Stimulated activated CD4-positive, alpha-beta T cell treated with anti-CD3 and anti-CD28 coated beads, TNF-alpha, amount 100 ng/mL, for 48 hours (primary cell): ENCODE measurements at places on chromosomes 7 and 10.

DNA sequence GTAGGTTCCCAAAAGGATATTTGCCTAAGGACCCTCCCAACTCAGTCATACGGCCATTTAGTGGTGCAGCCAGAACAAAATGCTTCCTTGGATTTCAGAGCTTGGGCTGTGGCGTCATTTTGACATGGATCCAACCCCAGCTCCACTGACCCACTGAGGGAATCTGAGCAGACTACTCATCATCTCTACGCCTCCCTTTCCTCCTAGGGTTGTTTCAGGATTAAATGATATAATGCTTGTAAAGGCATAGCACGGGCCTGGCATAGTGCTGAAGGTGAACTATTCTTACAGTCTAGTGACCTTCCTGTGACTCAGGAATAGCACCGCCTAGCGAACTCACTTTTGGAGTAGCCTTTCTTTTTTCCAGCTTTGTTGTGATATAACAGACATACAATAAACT, 70.3 kb upstream of the LOXL4 start:
- DNase-seq, result no peak

DNA sequence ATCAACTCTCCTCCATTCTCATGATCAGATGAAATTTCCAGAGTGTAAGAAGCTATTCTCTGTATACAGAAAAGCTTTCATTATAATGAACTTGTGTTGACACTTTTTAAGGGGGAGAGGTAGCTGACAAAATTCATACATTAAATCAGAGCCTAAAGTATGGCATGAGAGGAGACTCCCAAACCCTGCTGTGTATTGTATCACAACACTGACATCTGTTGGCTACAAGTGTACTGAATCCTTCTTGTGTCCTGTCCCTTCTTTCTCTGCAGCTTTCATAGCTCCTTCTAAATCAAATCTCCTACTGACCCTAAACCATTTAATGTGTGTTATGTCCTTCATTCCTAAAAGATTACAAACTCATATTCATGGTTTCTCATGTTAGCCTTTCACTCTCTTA, 70.9 kb downstream of the GCC1 start:
- no peak for DNase-seq

- no peak for DNase-seq
Observed at GRCh38 chr7:45685619-45686240, 111.6 kb downstream of the ADCY1 start.

- DNase-seq, result no peak
Observed at GRCh38 chr7:77265666-77266065, 66.0 kb upstream of the FGL2 start.

- DNase-seq, result no peak
Observed at GRCh38 chr7:86925221-86925620, 134.2 kb downstream of the ELAPOR2 start.

GRCh38 chr7:134727711-134728110, 51.7 kb upstream of the CALD1 start:
- DNase-seq, result no peak

DNA sequence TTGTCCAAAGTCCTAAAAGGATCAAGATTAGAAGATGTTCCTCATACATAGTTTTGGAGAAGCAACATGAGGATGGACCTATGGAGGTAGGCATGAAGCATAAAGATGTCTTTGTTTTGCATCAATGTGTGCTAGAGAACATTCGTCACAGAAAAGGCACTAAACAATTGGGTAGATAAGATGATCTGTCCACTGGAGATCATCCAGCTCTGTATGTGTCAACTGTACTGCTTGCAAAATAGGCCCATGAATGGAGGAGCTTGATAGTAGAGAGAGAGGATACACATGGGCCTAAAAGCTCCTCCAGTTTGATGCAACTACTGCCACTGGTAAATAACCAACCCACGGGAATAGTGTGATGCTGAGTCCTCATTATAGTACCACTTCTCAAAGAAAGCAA, 286.4 kb upstream of the HGF start:
- DNase-seq, result no peak

GRCh38 chr10:46228563-46229071, 58.2 kb upstream of the ANTXRL start:
- peak; percentile 55 for DNase-seq

DNA sequence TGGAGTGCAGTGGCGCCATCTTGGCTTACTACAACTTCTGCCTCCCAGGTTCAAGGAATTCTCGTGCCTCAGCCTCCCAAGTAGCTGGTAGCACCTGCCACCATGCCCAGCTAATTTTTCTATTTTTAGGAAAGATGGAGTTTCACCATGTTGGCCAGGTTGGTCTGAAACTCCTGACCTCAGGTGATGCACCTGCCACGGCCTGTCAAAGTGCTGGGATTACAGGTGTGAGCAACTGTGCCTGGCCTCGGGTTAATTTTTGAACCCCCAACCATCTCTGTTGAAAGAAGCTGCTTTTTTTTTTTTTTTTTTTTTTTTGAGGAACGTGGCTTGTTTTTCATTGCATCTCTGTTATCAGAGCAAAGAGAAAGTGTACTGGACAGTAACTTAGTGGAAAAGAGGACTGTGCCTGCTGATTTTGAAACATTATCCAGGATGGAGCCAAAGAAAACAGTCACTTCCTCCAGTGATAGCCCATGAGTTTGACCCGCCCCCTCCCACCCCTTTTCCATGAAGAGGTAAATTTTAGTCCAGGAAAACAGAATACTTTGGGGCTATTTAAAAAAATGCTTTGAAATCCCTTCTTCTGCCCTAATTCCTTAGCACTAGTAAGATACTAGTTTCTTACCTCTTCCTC, 38.3 kb downstream of the WBP1L start:
- no peak for DNase-seq

DNA sequence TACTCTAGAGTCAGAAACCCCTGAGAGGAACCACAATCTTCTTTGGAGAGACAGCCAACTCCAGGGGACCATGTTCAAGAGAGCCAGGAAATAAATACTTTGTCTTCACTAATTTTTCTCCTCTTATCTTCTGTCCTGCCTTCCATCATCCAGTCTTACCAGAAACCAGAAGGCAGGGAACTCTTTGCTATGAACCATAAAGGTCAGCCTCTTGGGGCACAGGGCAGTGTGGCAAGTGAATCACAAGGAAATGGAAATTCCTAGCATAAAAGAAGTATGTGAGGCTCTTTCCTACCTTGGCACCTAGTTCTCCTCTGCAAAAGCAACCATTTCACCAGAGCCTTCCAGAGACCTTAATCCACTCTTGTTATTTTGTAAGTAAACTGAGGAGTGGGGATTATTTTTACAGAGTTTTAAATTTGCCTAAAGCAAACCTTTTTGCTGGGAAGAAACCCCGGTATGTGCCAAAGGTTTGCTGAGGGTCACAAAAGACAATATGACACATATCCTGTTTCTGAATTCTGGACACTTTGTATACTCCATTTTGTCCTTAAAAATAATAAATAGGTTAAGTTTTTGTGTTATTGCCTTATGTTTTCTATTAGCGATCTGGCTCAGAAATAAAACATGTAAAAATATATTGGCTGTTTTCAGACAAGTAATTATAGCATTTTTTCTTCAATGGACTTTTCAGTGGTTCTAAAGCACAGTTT, 87.1 kb downstream of the ADAM22 start:
- no peak for DNase-seq

GRCh38 chr7:157516311-157516710, 179.5 kb downstream of the DNAJB6 start:
- no peak for DNase-seq

DNA sequence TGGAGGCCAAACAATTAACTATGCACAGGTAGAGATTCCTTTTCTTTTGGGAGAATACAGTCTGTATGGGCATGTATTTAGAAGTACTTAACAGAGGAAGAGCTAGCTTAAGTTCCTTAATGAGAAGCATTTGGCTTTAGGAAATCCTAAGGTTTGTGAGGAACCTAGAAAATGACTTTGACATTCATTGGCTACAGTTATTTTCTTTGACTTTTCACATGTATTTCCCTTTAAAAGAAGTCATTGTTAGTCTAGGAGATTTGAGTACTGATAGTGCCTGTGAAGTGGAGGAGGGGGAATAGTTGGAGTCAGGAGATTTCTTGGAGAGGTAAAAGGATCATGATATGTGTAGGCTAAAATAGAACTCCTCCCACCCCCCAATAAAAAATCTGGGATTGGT, 3.6 kb downstream of the HELLS start:
- DNase-seq, result no peak

- DNase-seq, result no peak
Observed at GRCh38 chr7:31699050-31699449, 12.0 kb downstream of the PPP1R17 start.

DNA sequence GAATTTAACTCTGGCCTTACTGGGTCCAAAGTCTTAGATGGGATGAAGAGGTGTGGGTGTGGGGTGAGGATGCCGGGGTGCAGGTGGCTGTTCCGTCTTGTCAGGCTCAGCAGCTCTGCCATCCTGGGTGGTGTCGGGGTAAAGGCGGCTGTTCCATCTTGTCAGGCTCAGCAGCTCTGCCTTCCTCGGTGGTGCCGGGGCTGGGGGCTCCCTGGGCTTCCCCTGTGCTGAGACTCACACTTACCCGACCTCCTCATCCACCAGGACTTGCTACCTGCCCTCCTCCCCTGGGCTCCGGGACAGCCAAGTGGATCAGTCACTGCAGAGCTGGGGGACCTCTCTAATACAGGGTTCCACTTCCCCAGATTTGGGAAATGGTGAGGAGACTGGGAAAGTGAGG, 244.3 kb upstream of the SHH start:
- no peak for DNase-seq

- no peak for DNase-seq
Observed at GRCh38 chr10:122461729-122462532, 578 bp downstream of the HTRA1 start.

GRCh38 chr7:41189866-41190265, 513.0 kb downstream of the INHBA start:
- DNase-seq, result no peak

DNA sequence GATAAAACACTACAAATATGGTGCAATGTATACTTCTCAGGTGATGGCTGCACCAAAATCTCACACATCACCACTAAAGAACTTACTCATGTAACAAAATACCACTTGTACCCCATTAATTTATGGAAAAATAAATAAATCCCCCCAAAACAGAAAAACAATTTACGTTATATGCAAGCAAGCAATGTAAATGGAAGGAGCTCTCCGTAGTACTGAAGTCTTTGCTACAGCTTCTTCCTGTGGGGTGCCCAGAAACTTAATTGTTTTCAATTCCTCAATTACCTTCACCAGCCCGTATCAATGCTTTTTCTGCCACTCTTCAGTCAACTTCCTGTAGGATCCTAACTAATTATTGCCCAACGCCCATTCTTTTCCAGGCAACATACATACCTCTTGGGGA, 138.1 kb downstream of the RELN start:
- no peak for DNase-seq

- no peak for DNase-seq
Observed at GRCh38 chr7:11667810-11668185, 164.2 kb downstream of the THSD7A start.

DNA sequence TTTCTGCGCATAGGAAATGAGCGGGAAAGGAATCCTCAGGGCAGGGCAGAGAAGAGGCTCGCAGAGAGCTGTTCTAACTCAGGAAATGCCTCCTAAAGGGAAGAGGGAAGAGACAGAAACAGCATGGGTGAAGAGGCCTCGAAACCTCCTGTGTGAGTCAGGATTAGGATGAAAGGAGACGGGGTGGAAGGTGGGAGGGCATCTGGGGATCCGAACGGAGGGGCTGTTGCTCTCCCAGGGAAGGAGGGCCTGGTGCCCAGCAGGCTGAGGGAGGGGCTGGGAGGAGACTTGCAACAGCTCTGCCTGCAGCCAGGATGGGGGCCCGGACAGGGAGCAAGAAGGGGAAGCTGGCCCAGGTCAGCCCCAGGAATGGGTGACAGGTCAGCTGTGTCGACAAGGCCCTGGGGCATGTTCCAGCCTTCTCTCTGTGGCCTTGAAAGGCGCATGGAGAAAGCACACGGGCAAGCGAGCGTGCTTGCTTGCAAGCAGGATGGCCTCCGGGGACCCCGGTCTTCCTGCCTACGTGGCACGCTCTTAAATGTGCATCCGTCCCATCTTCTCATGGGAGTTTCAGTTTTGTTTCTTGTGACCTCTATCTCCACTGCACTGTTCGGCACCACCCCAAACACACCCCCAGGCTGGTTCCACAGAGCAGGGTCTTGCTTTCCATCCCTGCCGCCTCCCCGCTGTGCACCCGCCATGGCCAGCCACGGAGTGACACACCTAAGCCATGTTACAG, 63.5 kb downstream of the HIPK2 start:
- no peak for DNase-seq

DNA sequence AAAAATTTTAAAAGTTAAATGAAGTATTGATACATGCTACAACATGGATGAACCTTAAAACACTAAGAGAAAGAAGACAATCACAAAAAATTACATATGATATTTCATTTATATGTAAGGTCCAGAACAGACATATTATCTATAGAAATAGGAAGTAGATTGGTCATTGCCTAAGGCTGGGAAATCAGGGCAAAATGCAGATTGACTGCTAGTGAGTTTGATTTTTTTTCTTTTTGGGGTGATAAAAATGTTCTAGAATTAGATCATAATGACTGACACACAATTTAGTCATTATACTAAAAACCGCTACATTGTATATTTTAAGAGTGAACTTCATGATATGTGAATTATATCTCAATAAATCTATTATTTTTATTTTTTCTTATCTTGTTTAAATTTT, 88.3 kb downstream of the CPEB3 start:
- DNase-seq, result no peak

GRCh38 chr10:132946-133898, 2.0 kb upstream of the ZMYND11 start:
- no peak for DNase-seq

GRCh38 chr7:14698239-14698638, 204.3 kb downstream of the DGKB start:
- DNase-seq, result no peak

GRCh38 chr10:117360016-117360415, 15.2 kb downstream of the PDZD8 start:
- no peak for DNase-seq

DNA sequence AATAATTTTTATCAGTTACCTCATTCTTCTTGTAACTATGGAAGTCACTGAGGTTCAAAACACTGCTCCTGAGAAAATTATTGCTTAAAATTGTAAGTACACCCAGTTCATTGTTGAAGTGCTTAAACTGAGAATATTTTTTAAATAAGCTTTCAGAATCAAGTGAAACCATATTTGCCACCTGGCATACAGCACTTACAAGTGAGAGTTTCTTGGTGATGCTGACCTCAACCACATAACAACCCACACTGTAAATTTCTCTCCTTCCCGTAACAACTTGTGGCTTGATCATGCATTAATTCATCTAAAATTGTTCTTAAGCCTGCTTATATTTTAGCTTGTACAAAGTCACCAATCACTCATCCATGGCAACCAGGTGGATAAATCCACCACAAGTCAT, 34.0 kb downstream of the IMMP2L start:
- DNase-seq, result no peak

- DNase-seq, result no peak
Observed at GRCh38 chr10:15106352-15107013, 9.3 kb downstream of the RPP38 start.

GRCh38 chr10:125976960-125977605, 80.7 kb downstream of the FANK1 start:
- no peak for DNase-seq

GRCh38 chr10:86815640-86816039, 59.2 kb downstream of the BMPR1A start:
- no peak for DNase-seq

GRCh38 chr7:66739477-66739876, 1.1 kb upstream of the RABGEF1 start:
- no peak for DNase-seq

- peak; percentile 17 for DNase-seq
Observed at GRCh38 chr10:12902135-12902572, 99.4 kb downstream of the CCDC3 start.

GRCh38 chr10:128307820-128308219, 181.6 kb upstream of the MKI67 start:
- no peak for DNase-seq
